ENCODE measurements at places on chromosomes 2 and 18.

DNA sequence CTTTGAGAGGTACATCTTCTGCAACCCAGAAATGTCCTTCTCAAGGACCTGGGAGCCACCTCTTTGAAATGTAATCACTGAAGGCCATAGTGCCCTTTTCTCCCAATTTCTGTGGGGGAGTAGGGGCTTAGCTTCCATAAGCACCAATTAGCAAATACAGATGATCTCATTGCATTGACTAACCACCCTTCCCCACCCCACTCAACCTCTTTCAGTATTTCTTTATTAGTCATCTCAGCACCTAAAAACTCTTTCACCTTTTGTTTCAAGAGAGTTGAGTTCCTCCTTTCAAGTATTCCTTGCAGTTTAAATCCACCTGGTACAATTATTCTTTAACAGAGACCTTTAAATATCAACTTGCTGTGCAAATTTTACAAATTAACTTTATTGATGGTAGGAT is 1011.8 kb upstream of the CDH2 start:
- no peaks in the 10 kb centered on the region for H3K36me3 ChIP-seq
- no peaks in the 10 kb centered on the region for H3K27me3 ChIP-seq
- DNase-seq: no peak
- no peak overlapping the region for H3K27ac ChIP-seq
- no peaks in the 10 kb centered on the region for H3K4me1 ChIP-seq
- no peak overlapping the region for H3K4me3 ChIP-seq

GRCh38 chr2:174529916-174530315 is 43.1 kb upstream of the GPR155 start:
- no peak for DNase-seq
- no peak overlapping the region for H3K4me3 ChIP-seq
- H3K4me1 ChIP-seq: no peaks in the 10 kb centered on the region
- no peaks in the 10 kb centered on the region for H3K27me3 ChIP-seq
- H3K27ac ChIP-seq: no peak overlapping the region

GRCh38 chr2:146981921-146982320 is 862.9 kb upstream of the ACVR2A start:
- H3K27ac ChIP-seq: no peak overlapping the region
- no peaks in the 10 kb centered on the region for H3K36me3 ChIP-seq
- no peaks in the 10 kb centered on the region for H3K27me3 ChIP-seq
- no peak overlapping the region for H3K4me3 ChIP-seq
- no peaks in the 10 kb centered on the region for H3K4me1 ChIP-seq

DNA sequence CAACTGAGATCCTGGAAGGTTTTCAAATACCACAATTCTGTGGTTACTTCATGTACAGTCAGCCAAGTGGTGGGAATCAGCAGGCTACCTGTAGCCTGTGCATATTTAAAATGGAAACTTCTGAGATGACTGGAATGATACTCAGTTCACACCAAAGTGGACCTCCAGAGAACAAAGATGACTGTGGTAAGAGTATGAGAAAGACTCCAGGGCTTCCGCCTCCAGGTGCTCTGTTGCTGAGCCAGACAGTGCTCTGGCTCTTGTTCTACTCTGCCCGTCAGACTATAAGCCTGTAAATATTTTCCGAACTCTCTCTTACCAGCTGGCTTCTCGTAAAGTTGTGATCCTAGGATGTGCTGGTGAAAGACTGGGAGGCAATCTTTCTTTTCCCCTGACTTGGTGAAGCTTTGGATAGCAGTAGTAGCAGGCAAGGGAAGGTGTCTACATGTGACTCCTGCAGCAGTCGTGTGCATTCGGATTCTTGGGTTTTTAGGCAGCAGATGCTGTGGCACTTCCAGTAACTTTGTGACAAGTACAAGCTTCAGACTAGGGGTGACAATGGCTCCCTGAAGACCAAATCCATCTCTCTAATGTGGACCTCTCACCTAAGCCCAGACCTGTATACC is 23.1 kb downstream of the ST3GAL5 start:
- H3K4me3 ChIP-seq: no peak overlapping the region
- H3K27me3 ChIP-seq: no peaks in the 10 kb centered on the region
- H3K27ac ChIP-seq: no peak overlapping the region
- H3K4me1 ChIP-seq: peaks cover 2% of the 10 kb centered on the region

GRCh38 chr18:26926066-26926675 is 60.7 kb upstream of the AQP4 start:
- H3K27ac ChIP-seq: no peak overlapping the region
- no peaks in the 10 kb centered on the region for H3K36me3 ChIP-seq
- H3K4me3 ChIP-seq: no peak overlapping the region
- H3K27me3 ChIP-seq: no peaks in the 10 kb centered on the region
- no peak for DNase-seq

DNA sequence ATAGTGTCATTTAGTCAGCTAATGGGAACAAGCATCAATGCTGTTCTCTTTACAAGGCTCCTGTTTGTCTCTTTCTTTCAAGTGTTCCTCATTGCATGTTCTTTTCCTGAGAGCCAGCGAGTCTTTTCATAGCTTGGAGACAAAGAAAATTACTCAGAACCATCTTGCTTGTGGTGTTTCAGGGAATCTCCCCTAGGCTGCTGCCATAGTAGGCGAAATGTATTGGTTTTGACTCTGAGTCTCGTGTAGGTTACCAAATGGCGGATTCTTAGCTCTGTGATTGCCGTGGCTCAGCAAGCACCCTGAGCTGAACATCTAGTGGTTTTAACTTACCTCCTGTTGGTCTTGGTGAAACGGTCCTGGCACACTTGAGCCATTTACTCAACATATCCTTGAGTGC is 68.7 kb downstream of the RHBDD1 start:
- H3K4me3 ChIP-seq: no peak overlapping the region
- DNase-seq: no peak
- no peaks in the 10 kb centered on the region for H3K27me3 ChIP-seq
- no peaks in the 10 kb centered on the region for H3K4me1 ChIP-seq
- no peaks in the 10 kb centered on the region for H3K36me3 ChIP-seq

- no peaks in the 10 kb centered on the region for H3K4me1 ChIP-seq
- no peaks in the 10 kb centered on the region for H3K27me3 ChIP-seq
Measured at GRCh38 chr2:116411211-116411610, 1403.3 kb upstream of the DDX18 start.
